ENCODE measurements at places on chromosomes 6 and 20.
A peak's percentile ranks its signal among the peaks of the same experiment; 100 is the strongest.

- DNase-seq, result no peak
These were observed 699.7 kb downstream of the DHX35 start for GRCh38 chr20:39661833-39662232.

GRCh38 chr6:91667596-91667995 is 1080.7 kb upstream of the MAP3K7 start:
- no peak for DNase-seq

GRCh38 chr6:107567643-107568042 is 77.7 kb downstream of the SOBP start:
- no peak for DNase-seq

DNA sequence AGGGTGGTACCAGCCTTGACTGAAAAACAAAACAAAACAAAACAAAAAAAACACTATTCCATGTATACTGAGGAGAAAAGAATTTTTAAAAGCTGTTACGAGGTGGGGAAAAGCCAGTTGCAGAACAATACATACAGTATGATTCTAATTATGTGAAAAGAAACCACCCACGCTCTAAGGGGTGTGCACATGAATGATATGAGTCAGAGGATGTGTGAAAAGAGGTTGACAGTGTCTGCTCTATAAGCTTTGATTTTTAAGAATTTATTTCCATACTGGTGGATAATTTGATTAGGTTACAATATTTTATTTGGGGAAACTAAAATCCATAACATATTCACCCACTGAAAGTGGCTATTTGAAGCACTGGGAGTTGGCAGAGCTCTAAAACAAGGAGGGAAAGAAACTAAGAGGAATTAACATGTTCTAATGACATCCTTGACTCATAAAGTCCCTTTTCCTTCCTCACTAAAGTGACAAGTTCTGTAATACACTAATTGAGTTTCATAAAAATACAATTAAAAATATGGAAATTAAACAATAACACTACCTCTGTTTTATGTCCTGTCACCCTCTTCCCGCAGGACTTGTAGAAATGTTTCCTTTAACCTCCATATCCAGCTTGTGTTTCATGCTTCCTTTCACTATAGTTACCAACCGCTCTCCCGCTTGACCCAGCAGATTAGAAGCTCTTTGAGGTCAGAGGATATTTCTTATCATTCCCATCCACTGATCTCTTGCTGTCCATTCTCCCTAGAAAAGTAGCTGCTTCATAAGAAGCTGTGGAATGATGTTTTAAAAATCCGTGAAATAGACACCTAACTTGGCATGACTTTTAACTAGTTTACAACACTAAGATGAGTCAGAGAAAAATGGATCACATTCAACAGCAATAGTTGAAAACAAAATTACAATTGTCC is 118.6 kb upstream of the CCDC28A start:
- no peak for DNase-seq

GRCh38 chr20:33731693-33732165 is at the start of gene ZNF341:
Gene ZNF341 (plus strand): TSS chr20:33731996. CDS start chr20:33732022, 26 bp downstream.
- DNase-seq, result peak; percentile 90

- no peak for DNase-seq
These were observed 496.7 kb downstream of the UTRN start for GRCh38 chr6:144781836-144782235.

- DNase-seq, result no peak
These were observed 899.3 kb upstream of the MAP3K7 start for GRCh38 chr6:91486200-91486599.

DNA sequence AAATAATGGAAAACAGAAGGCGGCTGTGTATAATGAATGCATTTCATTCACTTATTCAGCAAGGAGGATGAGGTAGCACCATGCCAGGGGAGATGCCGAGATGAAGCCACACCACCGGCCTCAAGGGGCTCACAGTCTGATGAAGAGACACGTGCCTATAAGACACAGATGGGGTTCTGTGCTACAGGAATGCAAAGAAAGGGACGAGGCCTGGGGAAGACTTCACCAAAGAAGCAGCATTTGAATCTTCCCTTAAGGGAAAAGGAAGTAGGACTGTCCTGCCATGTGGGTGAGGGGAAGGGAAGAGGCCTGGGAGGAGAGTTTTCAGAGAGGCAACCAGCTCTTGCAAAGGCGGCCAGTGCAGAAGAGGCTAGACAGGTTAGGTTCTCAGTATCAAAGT is 98.9 kb downstream of the PSMG4 start:
- no peak for DNase-seq

DNA sequence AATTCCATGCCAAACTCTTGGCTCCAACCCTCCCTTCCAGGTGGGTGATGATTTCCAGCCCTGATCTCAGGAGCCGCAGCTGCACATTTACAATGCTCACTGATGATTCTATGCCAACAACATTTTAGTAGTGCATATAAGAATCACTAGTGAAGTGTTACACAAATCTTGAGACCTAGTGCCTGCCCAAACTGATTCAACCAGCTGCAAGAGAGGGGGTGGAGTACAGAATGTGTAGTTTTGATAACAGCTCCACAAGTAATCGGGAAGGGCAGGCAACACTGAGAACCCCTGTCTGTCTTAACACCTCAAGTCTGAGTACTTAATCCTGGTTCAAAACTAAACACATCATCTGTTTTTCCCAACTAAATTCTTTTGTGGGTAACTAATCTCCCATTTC is 91.7 kb downstream of the PRDM1 start:
- peak; percentile 78 for DNase-seq

DNA sequence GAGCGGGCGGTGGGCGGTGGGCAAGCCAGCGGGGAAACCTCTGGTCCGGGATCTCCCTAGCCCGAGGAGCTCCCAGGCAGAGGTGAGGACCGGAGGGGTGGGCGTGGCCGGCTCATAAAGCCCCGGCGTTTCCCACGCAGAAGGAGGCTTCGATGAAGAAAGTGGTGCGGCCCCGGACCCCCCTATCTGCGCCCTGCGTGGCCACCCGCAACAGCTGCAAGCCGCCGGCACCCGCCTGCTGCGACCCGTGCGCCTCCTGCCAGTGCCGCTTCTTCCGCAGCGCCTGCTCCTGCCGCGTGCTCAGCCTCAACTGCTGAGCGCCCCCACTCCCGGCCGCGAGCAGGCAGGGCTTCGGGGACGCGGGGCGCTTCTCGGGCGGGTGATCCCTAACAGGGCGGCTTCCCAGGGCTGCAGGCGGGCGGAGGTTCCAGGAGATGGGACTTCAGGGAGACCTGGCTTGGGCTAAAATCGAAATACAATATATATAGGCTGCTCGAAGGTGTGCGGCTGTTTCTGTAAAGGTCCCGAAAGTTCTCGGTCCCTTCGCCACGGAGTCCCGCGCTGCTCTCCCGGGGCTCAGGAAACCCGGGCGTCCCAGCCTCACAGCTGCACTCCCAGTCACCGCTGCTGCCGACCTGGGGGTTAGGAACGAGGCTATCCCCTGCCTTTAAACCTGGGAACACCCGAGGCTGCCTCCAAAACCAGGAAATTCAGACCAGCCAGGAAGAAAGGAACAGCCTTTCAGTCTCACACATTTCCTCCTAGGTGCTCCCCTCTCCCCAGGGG is 27.8 kb downstream of the ASIP start:
- DNase-seq, result no peak

GRCh38 chr6:111625099-111625416 is 19.4 kb upstream of the TRAF3IP2 start:
- no peak for DNase-seq

DNA sequence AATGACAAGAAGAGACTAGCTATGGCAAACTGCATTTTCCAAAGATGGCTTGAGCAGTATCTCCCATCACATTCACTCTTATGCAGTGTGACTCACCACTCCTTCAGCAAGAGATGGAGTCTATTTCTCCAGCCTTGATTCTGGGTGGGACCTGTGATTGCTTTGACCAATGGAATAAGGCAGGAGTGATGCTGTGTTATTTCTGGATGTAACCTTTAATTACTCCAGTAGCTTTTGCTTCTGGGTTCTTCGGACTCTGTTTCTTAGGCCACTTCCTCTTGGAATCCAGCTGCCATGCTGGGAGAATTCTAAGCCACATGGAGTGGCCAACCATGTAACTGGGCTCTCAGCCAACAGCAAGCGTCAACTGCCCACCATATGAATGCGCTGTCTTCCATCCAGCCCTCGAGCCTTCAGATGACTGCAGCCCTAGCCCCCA is 50.7 kb downstream of the TGM2 start:
- peak; percentile 70 for DNase-seq

GRCh38 chr6:80610846-80611245 is 504.4 kb downstream of the BCKDHB start:
- no peak for DNase-seq

- no peak for DNase-seq
These were observed 5.6 kb upstream of the GLO1 start for GRCh38 chr6:38708496-38708895.

DNA sequence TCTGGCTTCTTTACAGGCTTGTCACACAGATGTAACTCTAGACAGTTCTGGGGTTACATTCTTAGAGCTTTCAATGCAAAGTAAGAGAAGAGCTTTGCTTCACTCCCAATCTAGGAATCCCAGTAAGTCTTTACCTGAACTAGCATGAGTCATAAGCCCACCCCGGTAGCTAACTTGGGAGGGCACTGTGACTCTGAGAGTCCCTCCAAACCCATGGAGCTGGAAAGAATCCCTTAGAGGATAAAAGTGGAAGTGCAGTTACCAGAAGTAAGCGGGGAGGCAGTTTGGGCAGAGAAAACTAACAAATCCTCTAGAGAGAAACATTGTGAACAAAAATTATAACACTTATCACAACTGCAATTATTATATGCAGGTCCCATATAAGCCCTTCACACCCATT is 84.0 kb upstream of the SMLR1 start:
- DNase-seq, result no peak

DNA sequence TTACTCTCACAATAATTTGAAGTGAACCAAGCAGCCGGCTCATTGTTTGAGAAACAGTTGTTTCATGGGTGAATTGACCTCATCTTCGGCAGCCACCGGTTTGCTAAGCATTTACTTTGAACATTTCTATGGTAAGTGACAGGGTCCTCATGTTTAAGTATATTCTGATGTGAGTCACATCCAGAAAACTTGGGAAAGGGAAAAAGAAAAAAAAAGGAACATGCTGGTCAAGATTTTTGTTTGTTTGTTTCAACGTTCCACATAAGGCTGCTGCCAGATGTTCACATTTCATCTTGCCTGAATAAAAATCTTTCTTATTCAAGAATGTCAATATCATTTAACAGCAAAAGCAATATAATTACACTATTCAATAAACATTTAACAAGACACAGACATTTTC is 55.0 kb upstream of the EXOC2 start:
- DNase-seq, result no peak

DNA sequence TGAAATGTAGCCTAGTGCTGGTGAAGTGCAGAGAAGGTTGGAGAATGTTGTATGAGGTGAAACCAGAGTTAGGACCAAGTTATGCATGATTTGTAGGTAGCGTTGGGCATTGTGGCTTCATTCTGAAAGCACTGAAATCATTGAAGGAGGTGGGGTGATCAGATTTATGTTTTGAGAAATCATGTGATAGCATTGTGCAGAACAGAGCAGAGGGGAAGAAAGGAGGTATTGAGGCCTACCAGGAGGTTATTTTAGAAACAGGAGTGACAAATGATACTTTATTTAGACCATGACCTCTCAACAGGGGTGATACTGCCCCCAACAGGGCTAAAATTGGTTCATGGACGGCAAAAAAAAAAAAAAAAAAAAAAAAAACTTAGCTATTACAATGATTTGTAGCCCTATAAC is 15.6 kb upstream of the HMGN3 start:
- DNase-seq, result peak; percentile 31

DNA sequence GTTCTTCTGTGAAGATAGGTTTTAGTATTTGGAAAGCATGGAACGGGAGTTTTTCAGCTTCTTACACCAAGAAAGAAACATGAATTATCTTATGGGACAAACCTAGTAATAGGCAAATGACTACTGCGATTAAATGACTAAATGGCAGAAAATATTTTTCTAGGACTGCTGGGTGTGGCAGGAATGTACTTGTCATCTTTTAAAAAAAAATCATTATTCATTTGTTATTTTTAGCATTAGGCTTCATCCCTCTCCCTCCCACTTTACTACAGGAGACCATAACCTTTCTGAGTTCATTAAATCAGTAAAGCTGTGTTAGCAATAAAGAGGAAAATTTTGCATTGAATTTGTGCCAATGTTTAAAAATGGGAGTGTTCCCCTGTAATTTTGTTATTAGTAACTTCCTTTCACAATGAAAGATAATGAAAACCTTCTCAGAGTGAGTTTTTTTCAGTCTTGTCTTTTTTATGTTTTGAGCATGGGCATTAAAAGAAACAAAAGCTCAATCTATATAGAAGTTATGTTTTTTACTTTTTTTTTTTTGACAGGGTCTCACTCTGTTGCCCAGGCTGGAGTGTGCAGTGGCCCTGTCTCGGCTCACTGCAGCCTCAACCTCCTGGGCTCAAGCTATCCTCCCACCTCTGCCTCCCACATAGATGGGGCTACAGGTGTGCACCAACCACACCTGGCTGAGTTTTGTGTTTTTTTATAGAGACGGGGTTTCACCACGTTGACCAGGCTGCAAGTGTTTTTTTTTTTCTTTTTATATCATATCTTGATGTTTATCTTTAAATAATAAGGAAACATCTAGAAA is 105.6 kb upstream of the CLDN20 start:
- no peak for DNase-seq

- DNase-seq, result no peak
These were observed 12.7 kb upstream of the ARFGEF2 start for GRCh38 chr20:48908656-48909319.

GRCh38 chr6:119390247-119390793 is 40.8 kb upstream of the MAN1A1 start:
- DNase-seq, result no peak

DNA sequence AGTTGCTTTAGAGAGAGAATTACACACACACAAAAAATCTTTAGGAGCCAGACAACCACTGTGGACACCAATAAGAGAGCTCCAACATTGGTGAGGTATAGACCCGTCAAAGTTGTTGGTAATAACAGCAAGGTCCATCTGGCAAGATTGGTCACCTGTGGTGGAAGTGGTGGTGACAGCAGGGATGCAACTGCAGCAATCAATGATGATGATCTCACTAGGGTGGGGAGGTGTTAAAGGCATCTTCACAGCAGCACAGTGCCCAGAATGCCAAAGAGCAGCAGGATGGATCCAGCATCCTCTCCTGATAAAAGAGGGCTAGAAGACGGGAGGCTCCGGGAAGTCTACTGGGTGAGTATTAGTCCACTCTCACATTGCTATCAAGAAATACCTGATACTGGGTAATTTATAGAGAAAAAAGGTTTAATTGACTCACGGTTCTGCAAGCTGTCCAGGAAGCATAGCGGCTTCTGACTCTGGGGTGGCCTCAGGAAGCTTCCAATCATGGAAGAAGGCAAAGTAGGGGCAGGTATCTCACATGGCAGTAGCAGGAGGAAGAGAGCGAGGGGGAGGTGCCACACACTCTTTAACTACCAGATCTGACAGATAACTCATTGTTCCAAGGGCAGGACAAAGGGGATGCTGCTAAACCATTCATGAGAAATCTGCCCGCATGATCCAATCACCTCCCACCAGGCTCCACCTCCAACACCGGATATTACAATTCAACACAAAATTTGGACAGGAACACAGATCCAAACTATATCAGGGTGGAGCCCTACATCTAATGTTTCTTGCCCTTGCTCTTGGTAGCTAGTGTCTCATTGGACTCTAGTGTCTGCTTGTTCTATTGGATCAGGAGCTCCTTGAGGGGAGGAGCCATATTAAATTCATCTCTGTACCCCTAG is 48.9 kb downstream of the KLHL31 start:
- no peak for DNase-seq

GRCh38 chr20:199996-200395 is 10.5 kb upstream of the DEFB128 start:
- DNase-seq, result no peak

- DNase-seq, result no peak
These were observed 322.1 kb downstream of the RNGTT start for GRCh38 chr6:88641178-88641903.

Data from hematopoietic multipotent progenitor cell treated with erythropoietin and hydrocortisone succinate and interleukin-3 and kit ligand, for 8 days (in vitro differentiated cells).